ENCODE measurements at places on chromosomes 5 and 9.

- DNase-seq = no peak
Observed at GRCh38 chr5:142486581-142486980, 161.8 kb upstream of the SPRY4 start.

GRCh38 chr9:123742009-123742767, 187.7 kb downstream of the DENND1A start:
- no peak for DNase-seq

DNA sequence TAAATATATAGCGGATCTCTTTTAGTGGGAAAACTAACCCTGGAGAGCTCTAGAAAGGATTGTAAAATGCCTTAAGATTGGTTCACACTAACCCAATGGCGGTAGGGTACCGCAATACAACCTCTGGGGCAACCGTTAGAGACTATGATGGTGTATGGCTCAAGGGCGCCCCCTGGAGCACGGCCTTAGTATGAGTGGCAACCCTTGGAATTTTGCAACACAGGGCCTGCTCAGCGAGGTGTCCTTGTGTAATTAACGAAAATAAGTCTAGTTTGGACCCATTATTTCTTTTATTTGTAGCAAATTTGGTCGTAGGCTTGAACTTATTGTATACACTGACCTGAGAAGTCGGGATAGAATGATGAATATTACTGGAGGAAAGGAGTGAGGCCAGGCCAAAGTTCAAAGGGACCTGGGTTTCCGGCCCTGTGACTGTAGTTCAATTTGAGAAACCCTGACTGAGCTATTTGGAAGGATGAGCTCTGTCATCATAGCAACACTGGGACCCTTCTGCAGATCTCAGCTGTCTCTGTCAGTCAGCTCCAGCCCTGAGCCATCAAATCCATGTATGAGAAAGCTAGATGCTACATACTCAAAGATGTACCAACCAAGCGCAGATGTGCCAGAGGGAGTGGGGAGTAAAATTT, 54.8 kb downstream of the CAMK4 start:
- DNase-seq = peak; percentile 69

GRCh38 chr9:35280399-35280798, 118.6 kb downstream of the UNC13B start:
- DNase-seq = no peak

- no peak for DNase-seq
Observed at GRCh38 chr9:108041551-108041950, 552.0 kb upstream of the KLF4 start.

DNA sequence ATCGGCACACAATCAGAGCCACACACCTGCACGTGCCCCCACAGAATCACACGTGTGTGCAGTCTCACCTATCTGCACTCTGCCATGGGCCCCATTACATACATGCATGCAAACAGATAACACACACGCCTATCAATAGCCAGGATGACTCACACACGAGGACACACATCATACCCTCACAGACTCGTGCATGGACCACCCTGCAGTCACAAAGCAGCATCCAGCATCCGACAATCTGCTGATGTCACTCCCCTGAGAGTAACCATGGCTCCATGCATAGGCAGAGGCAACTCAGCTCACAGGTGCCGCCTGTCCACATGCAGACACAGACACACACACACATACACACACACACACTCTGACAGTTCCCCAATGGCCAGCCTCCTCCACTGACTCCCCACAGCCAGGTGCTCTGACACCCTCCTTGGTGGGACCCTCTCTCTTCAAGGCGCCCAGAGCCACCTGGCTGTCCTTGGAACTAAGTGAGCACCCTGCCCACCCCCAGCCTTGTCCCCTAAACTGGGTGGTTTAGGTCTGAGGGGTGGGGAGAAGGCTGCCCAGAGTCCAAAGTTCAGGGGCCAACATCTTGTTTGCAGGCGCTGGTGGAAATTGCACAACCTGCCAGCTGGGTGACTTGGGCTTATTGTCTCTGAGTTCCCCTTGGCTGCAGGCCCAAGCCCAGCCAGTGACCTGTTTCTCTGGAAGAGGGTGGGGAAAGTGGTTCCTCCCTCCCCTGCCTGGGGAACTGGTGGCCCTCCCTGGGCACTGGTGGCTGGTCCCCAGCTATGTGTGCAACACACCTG, 34.6 kb upstream of the NEK6 start:
- DNase-seq = no peak

DNA sequence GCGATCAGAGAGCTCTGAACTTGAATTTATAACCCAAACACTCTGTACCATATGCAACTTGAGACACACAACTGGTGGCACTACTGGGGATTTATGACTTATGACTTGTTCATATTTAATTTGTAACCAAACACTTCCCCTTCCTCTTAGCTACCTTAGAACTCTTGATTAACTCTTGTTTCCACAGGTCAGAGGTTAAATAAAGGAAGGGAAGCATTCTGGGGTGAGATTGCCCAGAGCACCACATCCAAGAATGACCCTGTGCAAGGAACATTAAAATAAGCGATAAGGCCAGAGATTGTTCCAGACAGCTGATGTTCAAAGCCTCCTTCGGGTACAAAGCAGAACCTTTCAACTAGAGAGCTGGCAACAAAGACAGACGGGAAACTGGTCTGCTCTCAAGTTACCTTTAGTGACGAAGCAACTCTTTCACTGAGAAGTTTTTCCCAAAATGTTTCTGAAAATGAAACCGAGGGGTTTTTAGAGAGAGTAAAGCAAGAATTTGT, 242.6 kb downstream of the DENND1A start:
- DNase-seq = no peak

- DNase-seq = no peak
Observed at GRCh38 chr5:151691706-151692105, 5.0 kb upstream of the SPARC start.

DNA sequence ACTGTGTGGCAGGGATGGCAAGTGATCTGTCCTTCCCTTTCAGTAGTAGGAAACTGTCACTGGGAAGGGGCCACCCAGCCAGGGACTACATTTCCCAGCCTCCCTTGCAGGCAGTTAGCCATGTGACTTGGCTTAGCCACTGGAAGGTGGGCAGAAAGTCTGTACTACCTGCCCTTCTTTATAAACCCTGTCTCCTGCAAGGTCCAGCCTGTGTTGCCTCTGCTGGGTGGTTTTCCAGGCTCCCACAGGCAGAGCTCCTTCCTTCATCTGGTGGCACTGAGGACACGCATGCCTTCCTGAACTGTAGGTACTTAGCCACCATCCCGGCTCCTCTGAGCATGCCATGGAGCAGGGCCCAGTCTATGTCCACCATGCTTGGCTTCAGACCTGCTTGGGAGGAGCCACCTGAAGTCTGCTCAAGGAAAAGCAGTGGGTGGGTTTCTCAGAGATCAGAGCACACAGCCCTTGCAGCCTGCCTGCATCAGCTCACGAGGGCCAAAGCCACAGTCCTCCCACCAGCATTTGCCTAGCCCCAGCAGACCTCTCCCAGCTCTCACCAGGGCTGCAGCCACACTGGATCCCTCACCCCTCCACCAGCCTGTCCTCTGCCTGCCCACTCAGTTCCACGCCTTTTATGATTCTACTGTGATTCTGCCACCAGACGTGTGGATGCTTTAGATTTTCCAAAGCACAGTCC, 16.7 kb upstream of the SLC25A51 start:
- no peak for DNase-seq

- DNase-seq = no peak
Observed at GRCh38 chr5:114430532-114430931, 68.7 kb downstream of the KCNN2 start.

DNA sequence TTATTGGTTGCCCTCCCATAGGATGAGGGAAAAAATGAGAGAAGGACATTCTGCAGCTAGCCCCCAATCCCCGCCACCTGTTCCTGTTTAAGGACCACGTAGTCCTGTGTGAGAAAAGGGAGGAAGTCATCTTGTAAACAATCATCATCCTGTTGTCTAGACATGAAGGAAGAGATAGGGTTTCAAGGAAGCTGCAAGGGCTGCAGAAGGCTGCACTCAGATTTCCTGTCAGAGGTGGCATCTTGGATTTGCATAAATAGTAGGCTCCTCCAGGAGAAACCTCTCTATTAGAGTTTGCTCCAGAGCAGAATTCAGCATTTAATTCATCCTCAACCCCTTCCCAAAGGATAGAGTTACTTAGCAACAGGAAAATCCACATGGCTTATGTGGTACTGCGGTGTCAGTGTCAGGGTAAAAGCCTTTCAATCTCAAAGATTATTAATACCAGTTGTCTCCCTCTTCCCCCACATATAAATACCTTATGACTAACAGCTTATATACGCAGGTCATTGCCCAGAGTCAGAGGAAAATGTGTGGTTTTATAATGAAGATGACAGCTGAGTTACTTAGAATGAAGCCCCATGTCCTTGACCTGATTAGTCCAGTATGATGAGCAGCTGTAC, 4.6 kb upstream of the DNAJC18 start:
- DNase-seq = no peak

DNA sequence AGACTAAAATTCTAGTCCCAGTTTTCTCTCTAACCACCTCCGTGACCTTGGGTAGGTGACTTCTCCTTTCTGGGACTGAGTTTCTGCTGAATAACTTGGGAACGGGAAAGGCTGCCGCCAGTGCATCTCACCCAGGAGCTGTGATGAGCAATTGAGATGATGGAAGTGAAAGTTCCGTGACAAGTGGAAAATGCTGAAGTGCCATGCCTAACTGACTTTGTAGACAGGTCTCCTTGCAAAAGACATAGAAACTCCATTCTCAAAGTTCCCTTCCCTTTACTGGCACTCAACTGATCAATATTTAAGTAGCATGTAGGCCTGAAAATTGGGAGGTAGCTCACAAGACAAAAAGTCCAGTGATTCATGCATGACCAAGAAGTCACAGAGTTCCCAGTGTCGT, 6.3 kb upstream of the ADAM19 start:
- no peak for DNase-seq

All from stimulated activated CD8-positive, alpha-beta memory T cell treated with anti-CD3 and anti-CD28 coated beads, Interleukin-7, amount 100 ng/mL, for 48 hours (primary cell).